Epithelial cell of prostate (primary cell): ENCODE measurements at places on chromosomes 5 and 9.

GRCh38 chr5:155564541-155564940, 551.0 kb downstream of the KIF4B start:
- DNase-seq: no peak

- no peak for DNase-seq
Measured at GRCh38 chr5:96112123-96112670, 150.5 kb upstream of the ELL2 start.

DNA sequence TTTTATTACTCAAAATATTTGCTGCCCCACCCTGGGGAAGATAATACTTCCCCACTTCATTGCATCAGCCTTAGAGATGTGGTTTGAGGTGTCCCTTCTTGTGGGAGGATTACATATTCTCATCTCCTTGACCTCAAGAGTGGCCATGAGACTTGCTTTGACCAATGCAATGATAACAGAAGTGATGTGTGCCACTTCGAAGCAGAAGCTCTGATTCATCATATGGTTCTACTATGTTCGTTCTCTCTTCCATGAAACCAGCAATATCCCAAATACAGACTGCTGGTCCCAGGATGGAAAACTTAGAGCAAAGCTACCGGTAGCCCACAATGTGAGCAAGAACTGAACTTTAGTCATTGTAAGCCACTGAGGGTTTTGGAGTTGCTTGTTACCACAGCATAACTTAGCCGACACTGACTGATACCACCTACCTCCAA, 92.0 kb downstream of the THBS4 start:
- DNase-seq: no peak

GRCh38 chr5:150060471-150060870, 25.9 kb downstream of the CSF1R start:
- no peak for DNase-seq

DNA sequence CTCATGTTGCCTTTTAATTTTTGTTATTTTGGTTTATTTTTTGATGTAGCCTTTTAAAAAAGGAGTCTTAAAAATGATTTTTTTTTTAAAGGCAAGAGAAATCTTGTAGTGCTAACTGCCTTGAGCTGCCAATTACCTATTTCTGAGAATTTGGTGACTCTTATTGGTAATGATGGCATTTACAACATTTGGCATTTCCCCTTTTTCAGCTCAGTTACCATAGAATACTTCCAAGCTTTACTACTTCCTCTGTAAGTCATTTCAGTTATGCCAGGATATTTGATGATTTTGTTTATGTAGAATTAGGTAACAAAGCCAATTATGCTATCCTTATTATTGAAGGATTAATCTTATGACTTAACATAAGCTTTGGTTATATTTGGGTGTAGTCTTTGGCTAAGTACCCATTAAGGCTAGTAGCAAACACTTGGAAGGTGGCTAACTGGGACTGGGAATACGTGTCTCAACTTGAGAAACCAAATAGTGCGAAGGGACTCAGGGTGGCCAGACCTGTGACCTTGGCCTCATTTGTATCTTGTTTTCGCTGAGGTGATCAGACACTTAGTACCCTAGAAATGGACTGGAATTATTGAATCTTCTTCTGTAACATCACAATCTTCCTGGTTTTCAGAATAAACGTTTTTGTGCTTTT, 27.7 kb downstream of the CDC37L1 start:
- DNase-seq: no peak

- no peak for DNase-seq
Measured at GRCh38 chr5:135089912-135090311, 55.9 kb upstream of the PITX1 start.

DNA sequence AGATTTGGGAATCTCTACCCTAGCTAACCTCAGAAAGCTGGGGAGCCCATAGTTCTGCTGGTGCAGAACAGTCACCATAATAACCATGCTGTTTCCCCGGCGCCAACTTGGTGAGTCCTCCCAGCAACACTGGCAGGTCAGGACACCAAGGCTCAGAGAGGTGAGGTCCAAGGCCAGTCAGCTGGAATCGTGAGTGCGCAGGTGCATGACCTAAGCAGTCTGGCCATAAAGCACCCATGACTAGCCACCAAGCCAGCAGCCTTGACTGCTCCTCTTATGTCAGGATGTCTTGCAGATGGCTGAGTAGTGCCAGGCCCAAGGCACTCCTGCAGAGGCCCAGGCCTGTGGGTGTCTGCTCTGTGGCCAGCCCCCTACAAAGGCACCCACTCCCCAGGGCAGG, 2.6 kb downstream of the RNF44 start:
- DNase-seq: no peak
